ENCODE measurements at places on chromosomes 4 and X.

GRCh38 chr4:81352446-81352835 lies 119.3 kb downstream of the RASGEF1B start:
- no peak for DNase-seq

- DNase-seq, result no peak
Measured at GRCh38 chrX:44474410-44474809, 68.2 kb downstream of the FUNDC1 start.

DNA sequence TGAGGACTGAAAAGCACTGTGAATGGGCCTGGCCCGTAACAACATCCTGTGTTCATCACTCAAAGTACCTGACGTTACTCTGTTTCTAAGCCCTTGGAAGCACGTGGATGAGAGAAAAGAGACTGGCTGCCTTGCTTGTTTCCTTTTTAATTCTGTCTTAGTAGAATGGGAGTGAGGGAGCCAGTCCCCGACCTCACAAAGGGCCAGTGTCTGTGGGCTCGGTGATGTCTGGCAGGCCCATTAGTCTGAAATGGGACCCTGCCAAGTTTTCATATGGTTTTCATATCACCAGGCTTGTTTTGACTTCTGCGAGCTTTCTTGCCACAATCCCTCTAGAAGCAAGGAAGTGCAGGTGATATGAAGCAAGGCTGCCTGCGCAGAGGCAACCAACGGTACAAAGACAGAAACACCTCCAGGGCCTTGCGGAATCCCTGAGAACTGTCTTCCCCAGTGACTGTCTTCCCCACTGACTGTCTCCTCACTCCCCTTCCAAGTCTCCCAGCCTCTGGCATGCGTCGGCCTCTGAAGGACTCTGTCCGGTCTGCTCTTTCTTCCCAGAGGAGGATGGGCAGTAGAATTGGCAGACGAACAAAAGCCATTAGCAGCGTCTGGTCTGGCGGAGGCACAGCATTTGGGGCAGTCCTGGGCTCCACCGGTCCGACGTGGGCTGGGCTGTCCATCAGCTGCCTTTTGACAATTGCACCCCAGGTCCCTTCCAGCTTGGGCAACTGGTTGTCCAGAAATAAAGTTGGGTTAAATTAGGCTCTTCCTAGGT lies 20.2 kb upstream of the RASL11B start:
- DNase-seq, result no peak

DNA sequence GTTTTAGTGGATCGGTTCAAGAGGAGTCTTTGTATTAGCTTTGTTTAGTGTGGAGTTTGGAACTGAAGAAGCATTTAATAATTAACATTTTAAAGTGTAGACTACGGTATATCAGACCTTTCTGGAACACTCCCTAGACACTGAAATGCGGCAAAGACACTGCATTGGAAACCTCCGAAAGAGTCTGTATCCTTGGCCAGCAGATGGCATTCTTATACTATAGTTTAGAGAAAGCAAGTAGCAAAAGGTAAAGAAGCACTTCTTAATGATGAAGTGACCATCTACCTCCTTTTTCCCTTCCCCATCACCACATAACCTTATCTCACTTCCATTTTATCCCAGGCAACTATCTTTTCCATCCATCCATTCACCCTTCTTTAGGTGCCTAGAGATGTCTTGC lies 7.6 kb downstream of the FABP2 start:
- DNase-seq, result no peak

- no peak for DNase-seq
Measured at GRCh38 chr4:44984083-44984482, 257.7 kb upstream of the GNPDA2 start.

GRCh38 chrX:105697984-105698781 lies 124.2 kb upstream of the NRK start:
- no peak for DNase-seq

DNA sequence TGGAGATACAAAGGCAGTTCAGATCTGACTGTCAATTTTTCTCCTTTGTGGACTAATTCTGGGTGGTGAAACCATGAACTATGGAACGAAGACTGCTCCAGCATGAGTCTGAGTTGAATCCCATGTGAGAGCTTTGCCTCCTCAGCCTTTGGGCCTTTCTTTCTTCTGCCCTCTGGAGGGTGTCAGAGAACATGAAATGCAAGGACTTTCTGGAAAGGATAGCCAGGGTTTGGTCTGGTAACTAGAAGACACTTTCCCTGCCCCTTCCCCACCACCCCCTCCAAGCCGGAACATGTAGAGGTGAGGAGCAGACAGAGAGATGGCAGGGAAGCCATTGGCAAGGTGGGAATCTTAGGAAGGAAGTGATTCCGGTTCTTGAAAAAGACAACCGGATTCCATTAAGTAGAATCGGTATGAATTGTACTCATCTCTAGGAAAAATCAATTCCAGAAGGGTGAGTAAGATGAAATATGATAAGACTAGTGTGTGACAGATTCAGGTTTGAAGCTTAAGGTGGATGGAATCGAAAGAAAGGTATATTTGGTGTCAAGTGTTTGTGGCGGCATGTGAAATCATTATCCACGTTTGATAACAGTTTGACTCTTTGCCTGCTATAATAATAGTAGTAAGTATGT lies 19.0 kb downstream of the FHL1 start:
- DNase-seq, result no peak

GRCh38 chrX:137227151-137227550 lies 193.4 kb upstream of the GPR101 start:
- no peak for DNase-seq

DNA sequence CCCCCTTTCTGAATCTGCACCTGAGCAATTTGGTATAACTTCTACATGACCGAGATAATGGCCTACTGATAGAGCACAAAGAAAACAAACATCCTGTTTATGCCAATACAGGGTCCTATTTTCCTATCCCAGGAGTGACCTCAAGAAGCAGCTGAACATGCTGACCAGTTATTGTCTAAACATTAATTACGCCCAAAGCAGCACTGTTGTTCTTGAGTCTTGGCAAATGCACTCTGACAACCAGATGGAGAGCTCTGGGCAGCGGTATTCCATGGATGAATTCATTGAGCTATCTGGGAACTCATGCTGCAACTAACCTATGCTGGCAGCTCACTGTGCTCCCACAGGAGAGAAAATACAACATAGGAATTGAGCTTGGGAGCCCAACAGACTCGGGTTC lies 52.6 kb downstream of the PCYT1B start:
- DNase-seq, result no peak

- no peak for DNase-seq
Measured at GRCh38 chrX:26606971-26607370, 391.0 kb downstream of the MAGEB5 start.

GRCh38 chr4:6236816-6237390 lies 32.7 kb upstream of the WFS1 start:
- no peak for DNase-seq

DNA sequence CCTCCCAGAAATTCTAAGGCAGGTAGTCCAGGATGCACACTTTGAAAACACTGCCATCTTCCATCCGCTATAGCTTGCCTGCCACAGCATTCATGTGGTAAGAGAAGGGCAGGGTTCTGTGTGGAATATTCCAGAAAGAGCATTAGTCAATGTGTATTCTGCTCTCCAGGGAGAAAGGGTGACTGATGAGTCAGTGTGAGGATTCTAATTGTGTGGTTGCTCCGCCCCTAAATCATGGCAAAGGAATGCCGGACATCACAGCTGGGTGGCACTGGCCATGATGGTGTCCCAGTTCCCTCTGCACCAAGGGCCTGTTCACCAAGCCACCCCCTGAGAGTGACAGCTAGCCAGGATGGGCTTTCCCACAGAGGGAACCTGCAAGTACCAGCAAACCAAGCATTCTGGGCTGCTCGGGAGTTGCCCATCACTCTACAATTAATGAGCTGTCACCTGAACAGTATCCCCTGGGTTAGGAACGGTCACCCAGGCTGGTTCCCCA lies 9.5 kb downstream of the IDS start:
- no peak for DNase-seq

DNA sequence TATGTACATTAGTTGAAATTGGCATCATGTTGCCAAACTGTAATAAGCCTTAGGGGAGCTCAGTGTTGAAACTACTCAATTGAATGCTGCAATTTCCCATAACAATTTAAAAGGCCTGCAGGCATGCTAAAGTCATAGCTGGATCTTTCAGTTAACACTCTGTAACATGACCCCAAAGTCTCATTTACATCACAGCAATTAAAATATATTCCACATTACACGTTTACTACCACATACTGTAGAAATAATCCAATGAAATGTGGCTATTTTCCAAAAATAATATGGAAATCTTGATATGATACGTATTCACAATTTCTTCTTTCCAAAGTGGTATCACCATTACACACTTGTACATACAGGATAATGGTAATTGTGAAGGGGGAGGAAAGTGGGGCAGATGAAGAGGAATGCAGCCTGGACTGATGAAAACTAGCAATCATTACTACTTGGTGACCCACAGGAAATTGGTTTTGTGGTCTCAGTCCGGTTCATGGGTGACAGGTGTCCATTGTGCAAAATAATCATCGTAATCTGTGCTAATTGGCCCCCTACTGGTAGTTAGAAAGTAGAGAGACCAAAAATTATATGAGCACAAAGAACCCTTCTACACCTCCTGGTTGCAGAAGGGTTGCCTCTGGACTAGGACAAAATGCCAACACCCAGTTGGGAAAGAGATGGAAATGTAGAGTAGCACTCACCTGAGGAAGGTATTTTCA lies 63.7 kb downstream of the TENM3 start:
- no peak for DNase-seq

DNA sequence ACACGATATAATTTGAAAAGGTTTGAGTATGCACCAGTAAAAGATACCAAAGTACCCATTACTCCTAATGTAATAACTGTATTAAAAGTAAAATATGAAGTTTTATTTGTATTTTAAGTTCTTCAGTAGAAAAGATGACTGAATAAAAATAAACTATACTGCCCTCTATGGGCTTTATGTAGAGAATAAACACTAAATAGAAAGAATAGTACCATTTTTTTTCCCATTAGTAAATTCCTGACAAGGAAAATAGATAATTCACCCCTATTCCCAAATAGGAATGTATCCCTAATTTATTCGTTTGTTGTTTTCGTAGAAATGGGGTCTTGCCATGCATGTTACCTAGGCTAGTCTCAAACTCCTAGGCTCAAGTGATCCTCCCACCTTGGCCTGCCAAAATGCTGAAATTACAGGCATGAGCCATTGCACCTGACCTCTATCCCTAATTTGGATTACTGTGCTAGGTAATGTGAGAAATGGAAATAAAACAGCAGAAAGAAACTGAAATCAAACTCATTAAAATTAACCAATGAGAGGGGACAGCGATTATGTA lies 73.6 kb upstream of the COX18 start:
- no peak for DNase-seq

- DNase-seq, result no peak
Measured at GRCh38 chrX:48791063-48791820, 4.9 kb downstream of the GATA1 start.

DNA sequence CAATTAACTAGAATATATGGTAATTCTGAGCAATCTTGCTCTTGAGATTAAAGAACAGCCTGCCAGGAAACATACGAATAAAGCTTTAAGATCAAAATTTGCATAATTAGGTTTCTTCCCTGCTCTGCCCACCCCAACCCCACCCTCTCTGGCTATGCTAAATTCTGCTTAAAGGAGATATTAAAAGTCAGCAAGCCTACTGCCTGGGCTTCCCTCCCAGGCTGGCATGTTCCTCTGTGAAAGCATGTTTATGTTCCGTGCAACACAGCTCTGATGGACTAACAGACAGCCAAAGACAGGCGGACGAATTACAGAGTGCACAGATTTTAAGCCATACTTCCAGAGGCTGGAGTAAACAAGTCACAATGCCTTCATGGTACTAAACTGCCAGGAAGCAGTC lies 28.4 kb downstream of the CD99L2 start:
- no peak for DNase-seq

- DNase-seq, result no peak
Measured at GRCh38 chr4:184957446-184958115, 60.7 kb upstream of the HELT start.

DNA sequence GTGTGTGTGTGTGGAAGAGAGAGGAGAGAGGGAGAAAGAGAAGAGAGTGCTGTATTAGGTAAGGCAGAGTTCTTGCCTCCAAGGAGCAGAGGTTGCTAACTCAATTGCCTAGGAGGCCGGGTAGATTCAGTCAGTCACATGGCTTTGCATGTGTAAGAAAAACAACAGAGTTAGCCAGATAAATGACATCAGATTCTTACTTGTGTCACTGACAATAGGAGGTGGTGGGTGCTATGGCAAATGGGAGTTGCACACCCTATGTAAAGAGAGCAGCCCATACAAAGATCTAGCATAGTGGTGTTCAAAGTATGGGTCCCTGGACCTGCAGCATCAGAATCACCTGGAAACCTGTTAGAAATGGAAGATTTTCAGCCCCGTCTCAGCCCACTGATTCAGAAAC lies 14.4 kb upstream of the PGRMC2 start:
- DNase-seq, result no peak

DNA sequence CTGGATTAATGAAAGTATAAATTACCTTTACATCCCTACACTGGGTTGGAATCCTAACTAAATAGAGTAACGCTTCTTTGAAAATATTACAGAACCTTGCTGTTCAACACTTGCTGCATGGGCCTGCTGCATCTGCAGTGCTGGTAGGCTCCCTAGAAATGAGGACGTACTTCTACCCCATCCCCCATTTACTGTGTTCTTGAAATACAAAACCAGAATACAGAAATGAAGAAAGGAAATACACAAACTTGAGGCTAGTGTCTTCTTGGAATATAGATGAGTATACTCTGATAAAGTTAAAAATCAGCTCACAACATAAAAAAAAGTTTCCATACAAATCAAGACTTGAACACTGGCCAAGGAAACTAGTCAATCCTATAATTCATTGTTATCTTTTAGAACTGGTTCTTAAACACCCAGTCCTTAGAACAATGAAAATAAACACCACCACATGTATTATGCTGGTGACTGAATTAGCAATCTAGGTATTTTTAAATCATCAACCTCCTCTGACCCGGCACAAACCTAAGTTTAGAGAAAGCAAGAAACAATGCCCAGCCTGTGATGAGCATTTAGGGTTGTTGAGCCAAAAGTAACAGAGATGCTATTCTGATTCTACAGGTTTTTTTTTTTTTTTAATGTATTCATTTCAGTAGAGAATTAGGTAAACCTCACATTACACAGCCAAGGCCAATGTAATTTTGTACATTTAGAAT lies 49.7 kb downstream of the ATP8A1 start:
- DNase-seq, result no peak

GRCh38 chr4:18749391-18749790 lies 727.8 kb upstream of the LCORL start:
- DNase-seq, result no peak

GRCh38 chr4:102843273-102843672 lies 15.9 kb upstream of the UBE2D3 start:
- DNase-seq, result no peak

GRCh38 chr4:23631255-23631950 lies 258.4 kb downstream of the PPARGC1A start:
- DNase-seq, result no peak

GRCh38 chr4:6548882-6549230 lies 26.1 kb upstream of the MAN2B2 start:
- DNase-seq, result no peak
